ENCODE measurements at places on chromosomes 4 and X.

GRCh38 chr4:41177016-41177415, 37.3 kb downstream of the APBB2 start:
- DNase-seq, result peak; percentile 88

GRCh38 chr4:83128240-83128929, 13.9 kb upstream of the PLAC8 start:
- DNase-seq, result peak; percentile 48

GRCh38 chr4:15416357-15417232, 11.2 kb upstream of the C1QTNF7 start:
- DNase-seq, result no peak

DNA sequence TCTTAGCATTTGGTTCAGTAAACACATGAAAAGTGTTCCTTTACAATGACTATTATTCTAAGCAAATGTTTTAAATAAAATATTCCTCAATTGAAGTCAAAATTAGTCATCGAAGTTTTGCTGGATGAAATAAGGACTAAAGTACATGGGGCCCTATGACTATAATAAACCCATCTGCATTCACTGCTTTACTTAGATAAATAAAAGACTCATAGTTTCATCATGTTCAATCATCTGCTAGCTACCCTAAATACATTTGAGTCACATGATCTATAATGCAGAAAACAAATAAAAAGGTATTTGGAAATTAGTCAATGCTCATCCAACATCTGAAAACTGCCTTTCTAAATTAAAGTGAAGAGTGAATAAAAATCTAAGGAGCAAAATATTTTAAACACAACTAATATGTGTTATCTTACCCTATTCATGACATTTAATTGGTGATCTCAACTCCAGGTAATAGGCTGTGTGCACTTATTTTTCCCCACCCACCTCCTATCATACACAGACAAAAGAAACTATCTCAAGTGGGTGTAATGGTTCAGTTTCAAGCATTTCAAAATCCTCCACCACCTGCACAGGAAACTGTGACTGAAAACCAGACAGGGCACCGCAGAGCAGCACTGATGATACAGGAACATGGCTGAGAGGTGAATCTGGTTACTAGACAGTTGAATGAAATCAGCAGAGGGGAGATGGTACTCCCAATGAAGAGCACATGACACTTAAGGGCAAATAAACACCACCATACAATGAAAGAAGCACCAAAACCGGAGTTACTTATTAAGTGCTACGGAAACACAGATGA, 78.6 kb downstream of the CAMK2D start:
- peak; percentile 87 for DNase-seq

- DNase-seq, result no peak
Measured at GRCh38 chr4:38314663-38315062, 349.3 kb upstream of the KLF3 start.

DNA sequence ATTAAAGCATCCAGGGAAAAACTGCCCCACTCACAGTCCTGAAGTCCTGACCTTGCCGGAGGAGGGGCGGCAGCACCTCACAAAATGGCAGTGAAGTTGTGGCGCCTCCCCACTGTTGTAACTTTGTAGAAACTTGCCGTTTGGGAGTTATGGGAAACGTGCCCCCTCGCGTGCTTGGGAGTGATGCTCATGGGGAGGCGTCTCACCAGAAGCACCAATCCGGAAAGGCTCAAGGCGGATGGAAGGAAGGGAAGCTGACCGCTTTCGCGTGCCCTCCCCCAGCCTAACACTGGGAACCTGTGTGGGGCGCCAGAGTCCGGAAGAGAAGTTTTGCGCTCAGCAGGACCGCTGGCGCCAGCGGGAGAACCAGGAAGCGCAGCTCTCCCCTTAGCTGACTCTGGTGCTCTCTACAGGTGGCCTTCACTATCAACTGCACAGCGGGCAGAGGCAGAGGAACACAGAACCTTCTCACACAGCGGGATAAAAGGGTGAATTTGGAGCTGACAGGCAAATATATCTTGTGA, at the start of the genes CT45A10 and SAGE1:
TSS of gene CT45A10 (minus strand) at position 151 of the 524 bp plus-strand sequence. CDS start 8,100 bp downstream, outside the sequence.
TSS of gene SAGE1 (plus strand) at position 423 of the 524 bp plus-strand sequence. CDS start 2,527 bp downstream, outside the sequence.
- no peak for DNase-seq

DNA sequence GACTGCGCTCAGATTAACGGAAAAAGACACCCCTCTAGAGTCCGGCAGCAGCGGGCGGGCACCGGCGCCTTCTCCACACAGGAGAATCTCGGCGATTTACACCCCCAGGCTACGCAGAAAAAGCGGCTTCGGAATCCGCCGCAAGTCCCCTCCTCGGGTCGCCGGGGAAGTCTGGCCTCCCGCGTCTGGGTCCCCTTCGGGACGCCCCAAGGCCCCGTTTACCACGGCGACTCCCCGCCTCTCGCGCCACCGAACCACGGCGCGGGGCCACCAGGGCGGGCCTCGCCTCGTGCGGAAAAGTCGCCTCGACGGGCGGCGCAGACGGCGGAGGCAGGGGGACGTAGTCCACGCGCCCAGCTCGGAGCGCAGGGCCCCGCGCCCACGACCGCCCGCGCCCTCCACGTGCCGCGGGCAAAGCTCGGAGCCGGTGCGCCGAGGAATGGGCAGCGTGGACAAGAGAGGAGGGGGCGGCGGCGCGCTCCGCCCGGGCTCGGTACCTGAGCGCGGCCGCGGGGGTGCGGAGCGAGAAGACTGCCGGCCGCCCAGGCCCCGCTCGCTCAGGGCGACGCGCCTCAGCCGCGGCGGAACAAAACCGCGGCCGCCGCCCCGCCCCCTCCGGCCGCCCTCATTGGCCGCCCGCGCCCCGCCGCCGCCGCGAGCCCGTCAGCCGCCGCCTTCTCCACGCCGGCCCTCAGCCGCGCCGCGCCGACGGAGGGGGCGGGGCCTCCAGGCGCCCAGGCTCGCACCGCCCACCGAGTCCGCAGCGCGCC, at the start of gene FAM53A:
TSS of gene FAM53A (minus strand) at position 578 of the 770 bp plus-strand sequence. CDS start 15,572 bp downstream, outside the sequence.
- peak; percentile 87 for DNase-seq

DNA sequence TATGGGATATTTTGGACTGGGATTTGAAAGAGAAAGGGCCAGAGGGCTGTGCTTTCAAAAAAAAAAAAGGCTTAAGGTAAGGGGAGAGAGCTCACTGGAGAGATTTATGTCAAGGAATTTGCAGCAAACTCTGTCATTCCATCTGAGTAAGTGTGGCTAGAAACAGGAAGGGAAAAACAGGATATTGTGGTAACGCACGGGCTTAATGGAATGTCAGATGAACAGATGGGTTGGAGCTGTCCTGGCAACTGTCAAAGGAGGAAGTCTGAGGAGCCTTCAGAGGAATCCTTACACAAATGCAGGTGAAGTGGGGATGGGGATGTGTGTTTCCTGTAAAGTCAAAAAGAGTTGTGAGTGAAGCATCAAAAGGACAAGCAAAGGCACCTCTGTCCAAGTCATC, 15.1 kb upstream of the NKX3-2 start:
- DNase-seq, result peak; percentile 83

Measured in fibroblast of skin of back (primary cell).